ENCODE measurements at places on chromosomes 4 and X. TPM values are rescaled to one million over a fixed set of nuclear protein-coding genes. Genes with fewer than 3 reads are reported as not detected.

The NSG1 gene
- polyA plus RNA-seq, result 3.3 TPM

The SMIM14 gene
- 9.6 TPM for polyA plus RNA-seq

The CTAG2 gene
- polyA plus RNA-seq, result not detected

The ALB gene
- not detected for polyA plus RNA-seq

DNA sequence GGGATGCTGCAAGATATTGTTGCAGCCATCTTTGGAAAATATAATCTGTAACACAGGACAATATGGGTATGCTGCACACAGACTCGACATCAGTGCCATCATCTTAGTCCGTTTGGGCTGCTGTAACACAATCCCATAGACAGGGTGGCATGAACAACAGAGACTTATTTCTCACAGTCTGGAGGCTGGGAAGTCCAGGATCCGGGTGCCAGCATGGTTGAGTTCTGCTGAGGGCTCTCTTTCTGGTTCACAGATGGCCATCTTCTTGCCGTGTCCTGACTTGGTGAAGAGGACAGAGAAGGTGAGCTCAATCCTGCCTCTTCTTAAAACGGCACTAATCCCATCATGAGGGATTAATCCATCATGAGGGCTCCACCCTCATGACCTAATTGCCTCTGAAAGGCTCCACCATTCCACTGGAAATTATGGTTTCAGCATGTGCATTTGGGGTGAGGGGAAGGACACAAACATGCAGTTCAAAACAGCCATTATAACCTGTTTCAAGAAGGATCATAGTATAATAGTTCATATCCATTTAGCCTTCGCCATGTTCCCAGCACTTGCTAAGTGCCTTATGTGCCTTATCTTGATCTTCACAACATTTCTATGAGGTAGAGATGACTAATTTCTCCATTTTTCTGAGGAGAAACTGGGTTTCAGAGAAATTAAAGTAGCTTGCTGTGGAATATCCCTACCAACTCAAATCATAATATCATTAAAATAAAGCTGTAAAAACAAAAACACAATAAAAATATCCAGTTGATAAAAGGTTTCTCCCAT is 27.9 kb upstream of the SPP1 start:
- no peak for DNase-seq

GRCh38 chr4:75985116-75985515 is 5.6 kb downstream of the SDAD1 start:
- no peak for DNase-seq

DNA sequence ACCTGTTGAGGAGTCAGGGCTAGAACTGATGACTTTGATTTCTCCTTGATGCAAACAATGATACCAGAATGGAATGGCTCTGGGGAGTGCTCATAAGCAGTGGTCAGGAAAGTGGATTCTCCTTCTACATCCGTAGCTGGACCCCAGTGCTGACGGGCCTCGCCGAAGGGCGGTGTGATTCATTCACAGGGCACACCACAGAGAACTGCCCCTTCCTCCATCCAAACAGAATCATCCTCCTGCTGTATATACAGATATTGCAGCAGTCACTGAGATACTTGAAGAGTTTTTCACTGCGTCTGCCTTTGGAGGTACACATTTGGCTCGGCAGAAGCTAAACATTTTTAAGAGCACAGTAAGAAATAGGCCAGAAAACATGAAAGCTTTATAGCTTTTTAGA is 7.3 kb upstream of the DCTD start:
- DNase-seq, result no peak

- no peak for DNase-seq
Measured at GRCh38 chrX:34624416-34624815, 32.7 kb downstream of the TMEM47 start.
